ENCODE measurements at places on chromosomes 6 and 20.
A peak's percentile ranks its signal among the peaks of the same experiment; 100 is the strongest.

DNA sequence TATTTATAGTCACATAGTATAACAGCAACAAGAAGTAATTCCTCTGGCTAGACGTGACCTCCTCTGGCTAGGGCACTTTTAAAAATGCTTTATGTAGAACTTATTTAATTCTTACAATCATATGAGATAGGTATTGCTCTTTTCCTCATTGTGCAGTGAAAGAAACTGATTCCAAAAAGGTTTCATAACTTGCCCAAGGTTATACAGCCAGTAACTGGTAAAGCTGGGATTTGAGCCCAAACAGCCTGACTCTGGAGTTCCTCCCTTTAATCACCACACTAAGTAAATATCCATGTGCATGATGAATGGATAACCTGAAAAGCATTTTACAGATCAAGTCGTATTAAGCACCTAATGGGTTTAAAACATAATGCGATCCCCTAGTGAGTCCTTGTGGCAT lies 214.6 kb downstream of the PRL start:
- no peak for DNase-seq

DNA sequence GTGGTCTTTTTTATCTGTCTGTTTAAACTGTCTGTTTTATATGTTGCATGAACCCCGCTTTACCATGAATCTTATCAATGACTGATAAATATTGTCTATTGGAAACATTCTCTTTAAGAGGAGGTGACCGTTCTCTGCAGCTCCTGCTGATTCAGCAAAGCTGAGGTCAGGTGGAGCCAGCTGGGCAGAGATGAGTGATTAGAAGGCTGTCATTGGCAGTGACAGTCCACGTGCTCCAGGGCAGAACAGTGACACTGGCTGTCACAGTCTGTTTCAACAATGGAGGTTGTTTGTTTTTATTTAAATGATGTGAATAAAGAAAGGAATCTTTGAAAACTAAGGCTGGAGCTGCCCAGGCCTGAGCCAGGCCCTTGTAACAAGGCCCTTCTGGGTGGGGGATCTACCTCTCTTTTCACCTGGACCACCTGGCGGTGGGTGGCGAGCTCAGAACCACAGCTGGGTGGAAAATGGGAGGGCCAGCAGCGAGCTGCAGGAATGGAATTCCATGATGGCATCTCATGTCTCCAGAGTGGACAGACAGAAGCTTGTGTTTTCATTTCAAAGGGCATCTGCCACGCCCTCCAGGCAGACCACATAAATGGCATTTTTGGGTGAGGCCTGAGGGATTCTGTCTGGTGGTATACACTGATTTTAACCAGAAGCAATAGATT lies 12.6 kb downstream of the SYNJ2 start:
- DNase-seq, result no peak

GRCh38 chr6:160089534-160089897 lies 32.1 kb upstream of the SLC22A1 start:
- no peak for DNase-seq

- DNase-seq, result peak; percentile 7
These were observed 2.7 kb upstream of the EEF1A1 start for GRCh38 chr6:73523434-73524123.

- DNase-seq, result no peak
These were observed 256.7 kb downstream of the UST start for GRCh38 chr6:149003560-149003959.

DNA sequence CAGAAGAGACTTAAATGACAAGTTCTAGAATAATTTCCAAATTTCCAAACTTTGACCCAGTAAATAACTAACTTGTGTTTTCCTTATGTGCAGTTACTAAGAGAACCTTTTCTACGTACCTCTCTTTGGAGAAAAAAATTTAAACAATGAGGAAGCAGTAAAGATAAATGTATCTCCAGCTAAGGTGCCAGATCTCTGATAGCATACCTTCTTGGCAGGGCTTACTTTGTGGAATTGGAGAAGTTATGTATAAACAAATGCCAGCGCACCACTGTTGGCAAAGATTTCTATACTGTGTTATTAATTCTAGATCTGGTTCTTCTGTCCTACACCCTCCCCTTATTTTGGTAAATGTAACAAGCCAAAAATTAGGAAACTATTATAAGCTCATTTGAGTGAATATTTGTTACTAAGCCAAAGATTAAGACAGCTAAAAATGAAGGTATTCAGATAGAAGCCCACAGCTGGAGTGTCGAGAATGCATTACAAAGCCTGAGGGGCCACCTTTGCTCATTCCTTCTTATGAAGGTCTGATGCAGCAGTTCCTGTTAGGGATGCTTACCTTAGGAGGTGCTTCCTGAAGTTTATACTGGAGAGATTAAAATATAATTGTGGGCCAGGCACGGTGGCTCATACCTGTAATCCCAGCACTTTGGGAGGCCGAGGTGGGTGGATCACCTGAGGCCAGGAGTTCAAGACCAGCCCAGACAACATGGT lies 373.1 kb upstream of the SOX4 start:
- no peak for DNase-seq

DNA sequence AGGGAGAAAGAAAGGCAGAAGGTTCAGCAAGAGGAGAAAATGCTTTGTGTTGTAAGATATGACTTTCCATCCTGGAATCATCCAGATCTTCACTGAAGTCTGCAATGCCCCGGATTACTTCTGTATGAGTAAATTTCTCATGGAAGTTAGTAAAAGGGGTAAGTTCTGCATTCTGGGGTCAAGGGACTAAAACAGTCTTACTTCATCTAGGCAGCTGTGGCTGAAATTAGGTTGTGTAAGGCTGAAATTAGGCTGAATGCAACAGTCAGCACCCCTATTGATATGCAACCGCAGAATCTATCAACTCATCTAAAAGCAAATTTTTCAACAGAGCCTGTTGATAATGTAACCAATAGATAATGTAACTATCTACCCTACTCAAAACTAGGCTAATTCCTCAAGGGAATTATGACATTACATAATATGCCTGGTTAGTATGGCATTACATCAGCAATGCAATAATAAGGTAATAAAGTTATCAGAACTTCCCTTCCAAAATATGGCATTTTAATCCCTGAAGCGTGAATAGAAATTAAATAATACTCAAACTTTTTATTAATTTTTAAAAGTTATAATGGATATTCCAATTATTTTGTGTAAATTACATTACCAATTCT lies 671.7 kb upstream of the CITED2 start:
- no peak for DNase-seq

DNA sequence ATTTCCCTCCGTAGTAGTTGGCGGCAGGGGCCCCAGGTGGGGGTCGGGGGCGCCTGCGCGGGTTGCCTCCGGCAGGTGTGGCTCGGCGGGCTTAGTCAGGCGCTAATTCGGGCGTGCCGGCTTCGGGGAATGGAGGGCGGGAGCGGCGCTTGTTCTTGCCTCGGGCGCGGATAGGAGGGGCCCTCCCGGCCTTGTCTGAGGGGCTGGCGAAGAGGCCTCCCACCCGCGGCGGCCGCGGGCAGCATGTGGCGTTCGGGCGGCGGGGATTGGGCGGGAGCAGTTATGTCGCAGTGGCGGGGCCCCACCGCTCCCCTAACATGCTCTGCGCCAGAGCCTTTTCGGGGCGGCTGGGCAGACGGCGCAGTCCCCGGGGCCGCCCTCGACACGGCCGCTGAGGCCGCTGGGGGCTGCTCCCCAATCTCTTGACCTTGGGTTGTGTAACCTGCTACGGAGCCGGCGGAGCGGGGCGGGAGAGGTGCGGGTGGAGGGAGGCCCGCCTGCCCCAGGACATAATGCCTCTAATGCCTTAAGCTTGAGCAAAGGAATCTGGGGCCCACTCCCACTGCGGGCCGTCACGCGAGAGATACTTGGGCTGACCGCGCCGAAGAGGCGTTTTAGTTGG lies 1.1 kb downstream of the AMD1 start:
- peak; percentile 55 for DNase-seq

DNA sequence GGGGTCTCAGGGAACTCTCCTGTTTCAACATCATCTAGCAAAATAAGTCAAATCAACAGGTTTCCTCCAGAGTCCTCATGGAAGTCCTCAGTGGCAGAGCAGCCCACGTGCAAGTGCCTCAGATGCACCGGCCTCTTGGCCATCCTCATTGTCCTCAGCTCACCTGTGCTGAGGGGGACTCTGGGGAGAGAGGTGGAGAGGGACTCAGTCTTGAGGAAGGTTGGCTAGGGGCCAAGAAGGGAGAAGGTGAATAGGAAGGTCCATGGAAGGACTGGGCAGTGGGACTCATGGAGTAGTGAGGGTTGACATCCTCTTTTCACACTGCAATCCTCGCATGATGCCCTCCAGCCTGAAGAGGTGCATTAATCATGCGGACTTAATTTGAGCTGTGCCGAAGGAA lies 77.9 kb upstream of the DUSP22 start:
- DNase-seq, result no peak

DNA sequence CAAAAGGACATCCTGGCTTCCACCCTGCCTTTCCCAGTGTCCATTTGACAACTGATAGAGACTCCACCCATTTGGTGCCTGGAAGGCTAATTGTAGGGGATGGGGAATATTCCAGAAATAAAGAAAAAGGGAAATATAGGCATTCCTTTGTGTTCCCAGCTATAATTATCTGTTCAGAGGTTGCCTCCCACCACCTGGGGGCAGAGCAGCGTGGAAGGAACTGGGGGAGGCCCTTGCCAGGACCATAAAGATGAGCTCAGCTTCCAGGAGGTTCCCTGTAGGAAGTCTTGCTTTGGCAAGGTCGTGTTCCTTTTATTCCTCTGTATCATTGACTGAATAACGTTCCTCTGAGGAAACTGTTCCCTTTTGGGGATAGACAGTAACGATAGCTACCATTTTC lies 214.7 kb downstream of the TFAP2C start:
- DNase-seq, result no peak

- DNase-seq, result no peak
These were observed 2.5 kb downstream of the TNFRSF6B start for GRCh38 chr20:63698739-63699465.

GRCh38 chr6:117550618-117551242 lies 51.6 kb downstream of the GOPC start:
- no peak for DNase-seq

- no peak for DNase-seq
These were observed 20.9 kb upstream of the NAA20 start for GRCh38 chr20:19996222-19996621.

- DNase-seq, result no peak
These were observed 12.2 kb downstream of the TTBK1 start for GRCh38 chr6:43255408-43256054.

DNA sequence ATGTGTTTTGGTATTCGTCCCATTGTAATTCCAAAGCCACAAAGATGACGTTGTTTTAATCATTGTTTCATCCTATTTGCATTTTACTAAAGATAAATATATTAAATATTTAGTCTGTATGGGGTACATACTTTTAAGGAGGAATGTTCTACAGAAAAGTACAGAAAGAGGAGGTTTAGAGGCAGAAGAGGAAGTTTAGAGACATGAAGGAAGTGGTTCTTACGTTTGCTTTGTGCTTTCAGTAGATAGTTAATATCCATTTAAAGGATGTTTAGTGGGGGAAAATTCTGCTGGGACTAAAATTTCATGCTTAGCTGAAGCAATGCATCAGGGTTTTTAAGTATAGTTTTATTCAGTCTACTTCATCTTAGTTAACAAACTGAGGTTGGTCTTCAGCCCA lies 116.6 kb downstream of the CRYBG1 start:
- DNase-seq, result no peak

- no peak for DNase-seq
These were observed 165.1 kb downstream of the LMBRD1 start for GRCh38 chr6:69631552-69632346.

DNA sequence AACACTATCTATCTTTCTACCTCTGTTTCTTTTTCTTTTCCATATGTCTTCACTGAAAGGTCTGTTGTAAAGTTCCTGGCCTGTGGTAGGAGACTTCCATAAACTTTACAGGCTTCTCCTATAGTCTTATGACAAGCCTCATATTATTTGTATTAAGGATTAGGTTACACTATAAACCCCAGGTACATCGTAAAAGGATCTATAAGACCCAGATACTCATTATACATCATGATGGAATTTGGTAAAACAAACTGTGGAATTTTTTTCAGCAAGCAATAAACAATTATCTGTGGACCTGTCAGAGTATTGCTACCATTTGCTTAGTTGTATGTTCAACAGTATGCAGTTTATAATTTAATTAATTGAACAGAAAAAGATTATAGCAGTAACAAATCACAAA lies 55.5 kb downstream of the RFX6 start:
- no peak for DNase-seq

GRCh38 chr6:18579869-18580268 lies 192.7 kb downstream of the RNF144B start:
- no peak for DNase-seq

DNA sequence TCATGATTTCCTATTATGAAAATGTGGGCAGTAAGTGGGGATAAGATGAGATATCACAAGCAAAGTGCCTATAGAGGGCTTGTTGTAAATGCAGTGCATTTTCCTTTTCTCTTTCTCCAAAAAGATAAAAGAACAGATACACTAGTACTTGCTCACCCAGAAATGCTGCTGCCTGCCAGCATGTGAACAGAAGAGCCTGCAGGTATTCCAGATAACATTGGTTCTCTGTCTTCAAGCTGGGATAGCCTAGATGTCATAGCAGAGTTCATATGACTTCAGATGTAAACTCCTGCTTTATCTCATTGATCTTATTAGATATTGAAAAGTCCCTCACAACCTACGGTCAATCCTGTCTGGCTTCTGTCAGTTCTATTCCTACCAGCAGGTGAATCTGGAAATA lies 123.7 kb downstream of the TMEM200A start:
- DNase-seq, result no peak

DNA sequence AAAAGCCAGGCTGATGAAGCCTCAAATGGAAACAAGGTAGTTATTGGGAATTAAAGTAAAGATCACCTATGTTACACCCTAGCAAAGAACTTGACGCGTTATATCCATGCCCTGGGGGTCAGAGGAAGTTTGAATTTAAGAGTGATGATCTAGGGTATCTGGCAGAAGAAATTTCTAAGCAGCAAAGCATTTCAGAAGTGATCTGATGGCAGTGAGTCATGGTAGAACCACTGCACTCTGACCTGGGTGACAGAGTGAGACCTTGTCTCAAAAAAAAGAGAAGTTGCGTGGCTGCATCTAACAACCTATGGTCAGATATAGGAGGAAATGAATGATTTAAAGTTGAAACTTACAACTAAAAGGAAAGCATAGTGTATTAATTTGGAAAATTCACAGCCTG lies 45.2 kb downstream of the SCP2D1 start:
- DNase-seq, result no peak

- DNase-seq, result no peak
These were observed 46.4 kb upstream of the CCDC28A start for GRCh38 chr6:138727182-138727581.
